NB4 (cell line): ENCODE measurements at places on chromosomes 1 and 21.

DNA sequence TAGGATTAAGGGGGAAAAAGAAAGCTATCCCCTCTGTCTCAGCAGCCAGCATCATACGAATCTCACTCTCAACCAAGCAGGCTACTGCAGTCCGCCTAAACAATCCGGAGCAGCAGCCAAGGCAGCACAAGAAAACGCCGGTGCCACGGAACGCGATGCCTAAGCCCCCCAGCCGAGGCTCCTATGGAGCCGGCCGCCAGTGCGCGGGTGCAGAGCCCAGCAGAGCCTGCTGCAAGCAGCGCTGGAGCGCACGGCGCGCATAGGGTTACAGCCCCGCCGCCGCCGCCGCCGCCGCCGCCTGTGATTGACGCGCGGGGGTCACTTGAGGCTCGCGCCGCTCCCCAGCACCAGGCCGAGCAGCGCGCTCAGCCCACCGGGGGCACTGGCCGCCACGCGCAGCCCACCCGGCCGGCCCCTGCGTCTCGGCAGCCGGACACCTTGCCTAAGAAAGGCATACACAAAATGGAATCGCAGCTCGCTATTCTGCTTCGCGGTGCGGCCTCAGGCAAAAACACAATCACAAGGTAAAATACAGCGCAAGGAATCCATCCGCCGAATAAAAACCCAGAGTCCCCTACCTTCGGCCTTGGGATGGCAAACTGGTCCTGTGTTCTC, 780 bp downstream of the HIVEP3 start:
- no peak for DNase-seq

DNA sequence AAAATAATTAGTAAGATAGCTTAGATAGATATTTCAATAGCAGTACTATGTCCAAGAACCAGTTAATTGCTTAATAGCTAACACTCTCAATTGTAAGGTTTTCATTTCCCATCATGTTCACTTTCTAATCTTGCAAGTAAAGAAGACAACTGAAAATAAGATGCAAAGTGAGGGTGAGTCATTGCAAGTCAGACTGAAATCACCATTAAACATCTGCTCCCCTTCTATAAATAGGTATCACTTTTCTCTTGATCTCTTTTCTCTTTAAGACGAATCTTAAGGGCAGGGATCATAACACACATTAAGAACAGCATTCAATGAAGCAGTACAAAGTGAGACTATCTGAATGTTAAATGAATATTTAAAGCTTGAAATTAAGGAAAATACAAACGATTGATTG, 40.4 kb downstream of the UBR4 start:
- DNase-seq = no peak

GRCh38 chr1:206685334-206685768, 646 bp downstream of the MAPKAPK2 start:
- DNase-seq = peak; percentile 67

GRCh38 chr1:177001556-177001955, 163.0 kb downstream of the ASTN1 start:
- DNase-seq = no peak

DNA sequence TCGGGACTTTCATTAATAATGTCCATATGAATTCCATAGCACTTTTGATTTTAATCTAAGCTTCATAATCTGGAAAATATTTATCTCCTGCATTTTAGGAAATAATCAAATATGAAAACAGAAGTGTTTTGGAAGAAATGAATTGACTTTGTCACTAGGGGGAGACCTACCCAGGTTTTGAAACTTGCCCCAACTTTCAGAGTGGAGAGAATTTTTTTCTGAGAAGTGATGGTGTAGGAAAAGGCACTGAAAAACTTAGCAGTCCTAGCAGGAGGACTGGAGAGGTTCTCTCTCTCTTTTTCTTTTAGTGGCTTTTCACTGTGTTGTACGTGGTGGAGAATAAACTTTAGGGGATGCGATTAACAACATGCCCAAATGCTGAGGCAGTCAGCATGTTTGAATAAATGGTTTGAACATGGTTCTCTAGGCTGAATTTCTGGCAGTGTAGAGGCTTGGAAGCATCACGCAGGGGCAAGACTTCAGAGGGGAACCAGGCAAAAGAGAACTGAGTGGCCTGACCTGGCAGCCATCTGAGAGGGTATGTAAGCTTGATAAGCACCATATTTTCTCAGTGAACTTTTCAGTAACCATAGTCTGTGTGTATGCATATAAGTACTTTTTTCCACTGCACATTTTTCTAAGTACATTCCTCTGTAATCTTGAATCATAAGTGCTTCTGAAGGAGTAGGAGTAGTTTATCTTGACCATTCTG, 68.3 kb upstream of the NEK7 start:
- DNase-seq = peak; percentile 54

DNA sequence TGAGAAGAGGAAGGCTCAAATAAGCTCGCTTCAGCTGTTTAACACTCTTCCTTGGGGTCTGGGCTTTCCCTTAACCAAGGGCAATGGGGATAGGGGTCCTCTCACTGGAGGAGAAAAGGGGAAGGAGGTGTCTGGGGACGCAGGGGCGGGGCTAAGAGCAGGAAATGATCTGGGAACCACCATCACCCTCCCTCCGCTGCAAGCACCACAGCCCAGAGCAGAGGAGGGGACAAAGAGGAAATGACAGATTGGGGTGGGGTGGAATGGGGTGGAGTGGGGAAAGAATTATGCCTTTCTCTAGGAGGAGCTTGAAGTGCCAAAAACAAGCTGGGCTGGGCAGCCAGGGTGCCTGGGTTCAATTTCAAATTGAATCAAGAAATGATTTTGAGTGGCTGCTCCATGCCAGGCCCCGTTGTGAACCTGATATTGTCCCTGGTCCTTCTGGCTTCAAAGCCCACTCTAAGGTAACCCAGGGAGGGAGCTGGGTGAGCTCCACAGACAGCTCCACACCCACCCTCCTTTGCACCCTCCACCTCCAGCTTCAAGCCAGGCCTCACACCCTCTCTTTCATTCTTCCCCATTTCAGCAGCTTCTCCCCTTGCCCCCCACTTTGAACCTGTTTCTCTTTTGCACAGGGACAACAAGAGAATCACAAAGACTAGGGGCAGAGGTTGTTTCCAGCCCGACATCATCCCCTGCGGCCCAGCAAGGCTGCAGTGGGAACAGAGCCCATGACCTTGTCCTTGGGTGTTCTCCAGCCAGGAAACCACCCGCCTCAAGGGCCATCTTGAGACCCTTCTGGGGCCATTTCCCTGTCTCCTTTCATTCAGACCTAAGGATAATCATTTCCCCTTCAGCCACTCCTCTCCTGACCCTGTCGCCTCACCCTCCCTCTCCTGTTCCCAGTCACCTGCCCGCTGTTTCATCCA, 1.1 kb downstream of the ARHGAP30 start:
- peak; percentile 94 for DNase-seq

- no peak for DNase-seq
Observed at GRCh38 chr1:95388031-95388430, 154.0 kb downstream of the RWDD3 start.

GRCh38 chr1:41238311-41238988, 3.7 kb downstream of the SCMH1 start:
- no peak for DNase-seq

DNA sequence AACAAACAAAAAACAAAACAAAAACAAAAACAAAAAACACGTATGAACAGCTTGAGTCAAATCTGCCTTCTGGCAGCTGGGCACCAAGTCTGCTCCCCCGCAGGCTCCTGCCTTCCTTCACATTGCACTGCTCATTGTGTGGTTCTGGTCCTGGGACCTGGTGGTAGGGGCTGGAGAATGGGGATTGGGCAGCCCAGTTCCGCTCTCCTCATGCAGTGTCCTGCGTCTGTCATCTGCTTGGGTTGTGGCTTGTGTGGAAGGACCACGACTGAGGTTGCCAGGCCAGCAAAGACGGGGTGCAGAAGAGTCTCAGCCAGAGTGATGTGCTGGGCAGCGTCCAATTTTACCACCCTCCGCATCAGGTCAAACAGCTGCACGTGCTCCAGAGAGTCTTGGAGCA, 11.1 kb downstream of the OR2AJ1 start:
- DNase-seq = no peak

DNA sequence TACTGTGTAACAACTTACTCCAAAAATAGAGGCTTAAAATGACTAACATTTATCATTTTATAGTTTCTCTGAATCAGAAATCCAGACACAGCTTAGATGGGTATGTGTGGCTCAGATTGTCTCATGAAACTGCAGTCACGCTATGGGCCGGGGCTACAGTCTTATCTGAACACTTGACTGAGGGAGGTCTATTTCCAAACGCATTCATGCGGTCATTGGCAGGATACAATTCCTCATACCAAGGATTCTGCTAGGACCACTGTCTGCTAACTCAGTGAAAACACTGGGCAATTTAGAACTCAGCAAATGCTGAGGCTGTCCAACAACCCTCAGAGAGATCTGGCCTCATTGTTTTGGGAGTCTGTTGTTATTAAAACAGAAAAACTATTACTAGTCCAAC, 178.6 kb downstream of the TBX15 start:
- DNase-seq = no peak

GRCh38 chr1:180586671-180587155, 27.9 kb downstream of the OVAAL start:
- DNase-seq = no peak

DNA sequence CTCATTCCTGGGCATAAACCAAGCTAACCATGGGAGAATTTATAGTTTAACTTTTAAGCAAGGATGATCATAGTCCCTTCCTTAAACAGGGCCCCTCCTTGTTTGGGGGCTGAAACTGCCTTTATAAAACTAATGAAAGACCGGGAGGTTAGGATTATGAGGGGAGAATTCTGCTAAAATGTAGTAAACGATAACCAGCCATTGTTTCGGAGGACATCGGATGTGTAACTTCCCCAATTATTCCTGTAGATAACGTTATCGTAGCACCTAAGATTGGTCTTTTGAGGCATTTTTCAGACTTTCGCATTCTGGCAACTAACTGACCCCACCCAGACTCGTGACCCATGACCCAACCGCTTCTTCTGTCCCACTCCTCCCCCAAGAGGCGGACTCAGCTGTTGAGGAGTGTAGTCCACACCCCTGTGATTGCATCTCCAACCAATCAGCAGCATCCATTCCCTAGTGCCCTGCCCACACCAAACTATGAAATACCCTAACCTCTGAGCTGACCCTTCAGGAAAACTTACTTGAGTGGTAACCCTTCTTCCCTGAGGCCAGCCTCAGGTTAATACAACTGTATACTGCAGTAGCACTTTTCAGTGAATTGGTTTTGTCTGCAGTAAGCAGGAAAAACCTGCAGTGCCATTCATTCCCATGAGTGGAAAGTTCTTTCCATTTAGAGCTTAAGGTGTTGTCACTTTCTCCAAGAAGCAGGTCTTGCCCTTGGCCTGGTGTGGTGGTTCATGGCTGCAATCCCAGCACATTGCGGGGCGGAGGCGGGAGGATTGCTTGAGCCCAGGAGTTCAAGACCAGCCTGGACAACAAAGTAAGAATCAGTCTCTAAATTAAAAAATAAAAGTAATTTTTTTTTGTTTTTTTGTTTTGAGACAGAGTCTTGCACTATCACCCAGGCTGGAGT, 823 bp upstream of the SYF2 start:
- peak; percentile 89 for DNase-seq

DNA sequence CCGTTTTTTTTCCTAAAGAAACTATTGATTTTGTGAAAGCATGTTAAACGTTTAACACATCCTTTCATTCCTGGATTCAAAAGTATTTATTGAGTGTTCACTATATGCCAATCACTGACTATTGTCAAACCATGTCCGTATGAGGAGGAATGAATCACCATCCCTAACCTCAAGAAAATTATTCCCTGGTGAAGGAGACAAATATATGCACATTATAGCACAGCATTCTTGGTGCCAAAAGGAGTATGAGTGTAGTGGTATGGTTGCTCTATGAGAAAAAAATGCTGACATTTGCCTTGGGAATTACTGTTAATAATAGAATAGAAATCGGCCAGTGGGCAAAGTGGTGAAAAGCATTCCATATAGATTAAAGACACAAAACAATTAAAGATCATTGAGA, 1390.1 kb downstream of the MRPL39 start:
- DNase-seq = no peak

- DNase-seq = no peak
Observed at GRCh38 chr1:25994402-25995150, 3.3 kb downstream of the PAFAH2 start.

- no peak for DNase-seq
Observed at GRCh38 chr21:16419188-16419921, 689.6 kb downstream of the USP25 start.

- DNase-seq = no peak
Observed at GRCh38 chr1:228985661-228986060, 250.4 kb downstream of the RHOU start.

DNA sequence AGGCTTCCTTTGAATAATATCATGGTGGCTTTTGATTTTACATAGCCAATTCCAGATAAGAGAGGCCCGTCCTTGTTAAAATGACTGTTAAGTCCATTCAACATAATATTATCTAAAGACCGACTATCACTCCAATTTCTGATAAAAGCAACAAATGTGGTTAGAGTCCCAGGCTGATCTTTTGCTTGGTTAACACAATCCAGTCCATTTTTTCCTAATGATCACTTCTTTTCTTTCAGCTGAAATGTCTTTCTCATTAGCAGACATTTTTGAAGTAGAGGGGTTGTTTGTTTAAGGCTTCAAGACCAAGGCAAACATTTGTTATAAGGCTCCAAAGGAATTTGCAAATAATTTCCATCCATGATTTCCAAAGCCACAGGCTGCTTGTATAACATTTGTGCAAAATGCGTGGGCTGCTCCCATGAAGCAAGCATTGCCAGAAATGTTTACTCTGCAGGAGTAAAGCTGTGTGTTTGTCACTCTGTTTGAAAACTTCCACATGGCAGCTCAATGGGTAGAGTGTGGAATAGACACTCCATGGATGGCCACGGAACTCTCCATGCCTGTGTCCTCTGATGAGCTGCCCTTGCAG, 111.5 kb downstream of the PSMG1 start:
- no peak for DNase-seq

GRCh38 chr1:189315035-189315901, 1162.4 kb downstream of the BRINP3 start:
- no peak for DNase-seq

GRCh38 chr1:55120538-55120937, 81.2 kb downstream of the PCSK9 start:
- DNase-seq = no peak

DNA sequence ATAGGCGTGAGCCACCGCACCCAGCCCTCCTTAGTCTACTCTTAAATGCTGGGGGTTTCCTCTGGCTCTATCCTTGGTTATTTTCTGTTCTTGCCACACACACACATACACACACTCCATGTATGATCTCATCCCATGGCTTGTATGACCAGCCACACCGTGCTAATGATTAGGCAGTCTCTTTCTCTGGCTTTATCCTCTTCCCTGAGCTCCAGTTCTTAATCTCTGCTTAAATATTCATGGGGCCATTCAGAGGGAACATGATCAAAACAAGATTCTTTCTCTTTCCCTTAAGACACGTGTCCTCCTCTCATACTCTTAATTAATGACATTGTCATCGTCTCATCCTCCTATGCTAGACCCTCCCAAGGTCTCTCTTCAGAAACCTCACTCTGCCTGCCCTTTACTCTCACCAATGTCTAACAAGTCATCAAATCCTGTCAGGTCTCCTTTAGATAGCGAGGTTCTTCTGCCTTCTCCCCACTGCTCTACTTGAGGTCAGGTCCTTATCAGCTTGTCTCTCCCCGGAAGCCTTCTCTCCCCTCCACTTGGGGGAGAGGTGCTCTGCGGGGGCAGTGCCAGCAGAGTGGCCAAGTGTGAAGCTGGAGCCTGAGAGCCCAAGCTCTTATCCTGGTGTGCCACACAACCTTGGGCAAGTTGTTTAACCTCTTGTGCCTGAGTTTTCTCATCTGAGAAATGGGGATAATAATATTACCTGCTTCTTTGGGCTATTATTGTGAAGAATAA, 83.0 kb upstream of the GNG12 start:
- DNase-seq = no peak
